ENCODE measurements at places on chromosomes 13 and 19. TPM values are rescaled to one million over a fixed set of nuclear protein-coding genes. Genes with fewer than 3 reads are reported as not detected.

Gene SLC10A2
- not detected for total RNA-seq

- DNase-seq = no peak
These were observed 8.6 kb upstream of the PTBP1 start for GRCh38 chr19:788686-788982.

DNA sequence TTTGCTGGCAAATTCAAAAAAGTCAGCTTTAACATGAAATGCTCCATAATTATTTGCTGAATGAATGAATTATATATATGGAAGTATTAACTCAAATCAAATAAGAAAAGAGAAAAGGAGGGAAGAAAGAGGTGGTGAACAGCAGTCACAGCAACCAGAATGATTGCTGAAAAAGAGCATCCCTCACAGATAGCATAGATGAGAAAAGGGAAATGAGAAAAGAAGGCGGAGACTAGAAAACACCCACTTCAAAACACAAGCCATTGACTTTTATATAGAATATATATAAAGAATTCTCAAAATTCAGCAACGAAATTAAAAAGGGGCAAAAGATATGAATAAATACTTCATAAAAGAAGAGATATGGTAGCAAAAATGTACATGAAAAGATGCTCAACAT, 75.2 kb downstream of the CAB39L start:
- DNase-seq = no peak

- DNase-seq = no peak
These were observed 45.3 kb upstream of the VSTM2B start for GRCh38 chr19:29480507-29480906.

GRCh38 chr19:45122832-45123231, 29.9 kb downstream of the PPP1R37 start:
- DNase-seq = no peak

Measured in activated T-helper 1 cell treated with anti-CD3 and anti-CD28 coated beads, Interleukin-12 subunit alpha, Interleukin-12 subunit beta, Interleukin-2, Interleukin-4 antibody, amounts not matched to agents 30 ng/mL and 10 ng/mL and 1 ng/mL, durations not matched to agents 14 hours and 24 hours and 36 hours (primary cell).